ENCODE measurements at places on chromosomes 11 and 22. TPM values are rescaled to one million over a fixed set of nuclear protein-coding genes. Genes with fewer than 3 reads are reported as not detected.

DNA sequence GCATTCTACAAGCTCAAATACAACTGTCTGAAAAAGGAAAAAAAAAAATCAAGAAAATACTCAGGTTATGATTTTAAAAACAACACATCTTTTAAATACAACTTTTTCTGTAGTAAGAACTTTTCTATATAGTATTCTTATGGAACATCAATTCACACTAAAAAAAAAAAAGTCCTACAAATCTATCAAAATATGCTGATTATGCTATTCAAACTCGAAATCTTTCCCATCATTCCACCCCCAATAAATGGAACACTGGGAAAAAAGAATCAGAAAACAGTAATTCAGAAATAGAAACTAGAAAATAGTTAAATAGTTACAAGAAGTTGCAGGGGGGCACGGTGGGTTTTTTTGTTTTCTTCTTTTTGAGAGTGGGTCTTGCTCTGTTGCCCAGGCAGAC is 77.4 kb downstream of the PICALM start:
- H3K36me3 ChIP-seq = peaks cover 5% of the 10 kb centered on the region
- H3K4me1 ChIP-seq = no peaks in the 10 kb centered on the region
- no peaks in the 10 kb centered on the region for H3K27me3 ChIP-seq
- H3K4me3 ChIP-seq = no peak overlapping the region
- no peak overlapping the region for H3K27ac ChIP-seq

DNA sequence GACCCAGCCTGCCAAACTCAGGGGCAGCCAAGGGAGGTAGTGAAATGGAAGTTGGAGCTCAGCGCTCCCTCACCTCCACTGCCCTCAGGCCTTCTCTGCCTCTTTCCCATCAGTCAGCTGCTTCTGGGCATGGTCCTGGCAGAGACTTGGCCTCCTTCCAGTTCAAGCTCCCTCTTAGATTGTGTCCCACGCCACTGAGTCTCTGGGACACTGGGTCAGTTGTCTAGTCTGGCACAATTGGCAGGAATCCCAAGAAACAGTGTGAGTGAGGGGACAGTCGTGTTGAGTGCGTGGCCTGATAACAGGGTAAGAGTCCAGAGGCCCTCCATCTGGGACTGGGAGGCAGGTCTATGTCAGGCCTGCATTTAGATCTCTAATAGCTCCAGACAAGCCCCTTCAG is 7.1 kb upstream of the SLC35E4 start:
- H3K27me3 ChIP-seq = no peaks in the 10 kb centered on the region
- no peaks in the 10 kb centered on the region for H3K4me1 ChIP-seq
- no peaks in the 10 kb centered on the region for H3K36me3 ChIP-seq
- DNase-seq = no peak
- no peak overlapping the region for H3K4me3 ChIP-seq

GRCh38 chr11:11731311-11732083 is 109.7 kb upstream of the GALNT18 start:
- no peak overlapping the region for H3K4me3 ChIP-seq
- peaks cover 28% of the 10 kb centered on the region for H3K27me3 ChIP-seq
- H3K27ac ChIP-seq = no peak overlapping the region
- H3K4me1 ChIP-seq = no peaks in the 10 kb centered on the region
- no peak for DNase-seq

The CCDC88B gene
- polyA plus RNA-seq = 20.2 TPM

The CHRM1 gene
- not detected for polyA plus RNA-seq

The TECTA gene
- not detected for polyA plus RNA-seq

The OR5D18 gene
- polyA plus RNA-seq = not detected
